ENCODE measurements at places on chromosomes 16 and 17.

- DNase-seq: no peak
These were observed 64.8 kb downstream of the NT5M start for GRCh38 chr17:17367931-17368330.

DNA sequence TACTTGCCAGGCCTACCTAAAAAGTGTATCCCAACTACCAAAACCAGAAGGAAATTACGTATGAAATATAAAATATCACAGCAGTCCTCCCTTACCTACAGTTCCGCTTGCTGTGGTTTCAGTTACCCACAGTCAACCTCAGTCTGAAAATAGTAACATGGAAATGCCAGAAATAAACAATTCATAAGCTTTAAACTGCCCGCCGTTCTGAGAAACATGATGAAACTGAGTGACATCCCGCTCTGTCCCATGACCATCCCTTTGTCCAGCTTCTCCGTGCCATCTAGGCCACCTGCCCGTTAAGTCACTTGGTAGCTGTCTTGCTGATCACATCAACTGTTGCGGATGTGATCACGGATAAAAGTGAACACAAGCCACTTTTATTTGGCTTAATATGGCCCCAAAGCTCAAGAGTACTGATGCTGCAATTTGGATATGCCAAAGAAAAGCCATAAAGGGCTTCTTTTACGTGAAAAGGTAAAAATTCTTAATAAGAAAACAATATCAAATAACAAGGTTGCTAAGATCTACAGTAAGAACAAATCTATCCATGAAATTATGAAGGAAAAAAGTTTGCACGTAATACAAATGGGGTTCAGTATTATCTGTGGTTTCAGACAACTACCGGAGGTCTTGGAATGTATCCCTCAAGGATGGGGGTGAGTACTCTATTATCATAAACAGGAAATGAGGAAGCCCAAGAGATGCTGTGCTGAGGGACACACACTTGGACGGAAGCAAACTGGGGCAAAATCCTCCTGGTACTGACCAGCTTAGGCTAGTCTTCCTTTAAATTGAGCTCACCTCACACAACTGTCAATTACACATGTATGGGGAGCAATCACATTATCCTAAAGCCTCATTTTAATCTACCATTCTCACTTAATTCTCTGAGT, 8.2 kb downstream of the USP22 start:
- DNase-seq: no peak

DNA sequence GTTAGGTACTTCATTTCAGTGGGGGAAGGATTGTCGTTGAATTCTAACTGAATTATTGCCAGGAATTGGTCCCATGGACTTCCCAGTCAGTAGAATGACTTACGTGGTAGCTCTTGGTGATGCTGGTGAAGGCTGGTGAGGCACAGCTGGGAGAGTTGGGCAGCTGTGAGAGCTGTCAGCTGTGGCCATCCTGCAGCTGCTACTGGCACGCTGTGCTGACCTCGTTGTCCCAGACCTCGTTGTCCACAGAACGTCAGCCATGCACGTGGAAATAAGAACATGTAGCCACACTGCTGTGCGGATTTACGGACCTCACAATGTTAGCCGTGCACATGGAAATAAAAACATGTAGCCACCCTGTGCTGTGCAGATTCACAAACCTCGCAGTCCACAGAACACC, 102.3 kb downstream of the NPIPB11 start:
- DNase-seq: no peak

- no peak for DNase-seq
These were observed 663 bp downstream of the CYB5D1 start for GRCh38 chr17:7858522-7858810.

GRCh38 chr17:19569785-19570543, 36.3 kb downstream of the SLC47A1 start:
- DNase-seq: no peak

GRCh38 chr17:77555121-77555591, 403.3 kb upstream of the TNRC6C start:
- DNase-seq: no peak

GRCh38 chr17:13594310-13594709, 7.4 kb downstream of the HS3ST3A1 start:
- no peak for DNase-seq
